ENCODE measurements at places on chromosomes 4 and X.
A peak's percentile ranks its signal among the peaks of the same experiment; 100 is the strongest.

GRCh38 chr4:168868044-168868781 lies 141.8 kb downstream of the CBR4 start:
- no peak for DNase-seq
- peak overlapping the region; percentile 68 for H3K27ac ChIP-seq
- H3K4me3 ChIP-seq: no peak overlapping the region
- H3K4me1 ChIP-seq: peaks cover 21% of the 10 kb centered on the region
- peaks cover 19% of the 10 kb centered on the region for H3K27me3 ChIP-seq

DNA sequence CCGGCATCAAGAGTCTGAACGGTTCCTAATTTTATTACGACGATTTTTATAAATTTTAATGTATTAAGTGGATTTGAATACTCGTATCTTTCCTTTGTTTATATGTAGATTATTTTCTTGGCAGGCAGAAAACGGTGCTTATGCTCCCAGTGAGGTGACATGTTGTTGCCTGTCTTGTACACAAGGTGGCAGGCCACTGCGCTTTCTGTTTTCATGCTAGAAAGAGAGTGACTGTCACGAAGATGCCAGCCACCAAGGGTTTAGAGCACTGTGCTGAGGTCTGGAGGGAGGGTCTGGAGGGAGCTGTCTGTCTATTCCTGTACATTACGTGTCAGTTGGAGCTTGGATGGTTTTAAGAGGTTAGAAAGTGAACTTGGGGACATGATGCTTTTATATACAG lies 87.7 kb downstream of the SHROOM2 start:
- H3K4me3 ChIP-seq: no peak overlapping the region
- DNase-seq: peak; percentile 58
- no peak overlapping the region for H3K27ac ChIP-seq
- H3K4me1 ChIP-seq: peaks cover 2% of the 10 kb centered on the region
- no peaks in the 10 kb centered on the region for H3K36me3 ChIP-seq
- H3K27me3 ChIP-seq: peaks cover 43% of the 10 kb centered on the region

DNA sequence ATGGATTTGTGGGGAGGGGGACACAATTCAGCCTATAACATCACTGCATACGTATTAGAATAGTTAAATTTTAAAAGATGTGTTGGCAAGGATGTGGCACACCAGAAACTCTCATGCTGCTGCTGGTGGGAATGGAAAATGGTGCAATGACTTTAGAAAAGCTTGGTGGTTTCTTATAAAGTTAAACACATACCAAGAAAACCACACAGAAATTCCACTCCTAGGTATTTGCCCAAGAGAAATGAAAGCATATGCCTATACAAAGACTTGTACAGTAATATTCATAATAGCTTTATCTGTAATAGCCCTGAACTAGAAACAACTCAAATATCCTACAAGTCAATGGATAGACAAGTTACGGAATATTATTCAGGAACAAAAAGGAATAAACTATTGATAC lies 71.3 kb upstream of the PDHA1 start:
- H3K4me1 ChIP-seq: peaks cover 2% of the 10 kb centered on the region
- no peak overlapping the region for H3K4me3 ChIP-seq
- peaks cover 14% of the 10 kb centered on the region for H3K27me3 ChIP-seq
- no peak for DNase-seq
- H3K36me3 ChIP-seq: no peaks in the 10 kb centered on the region

DNA sequence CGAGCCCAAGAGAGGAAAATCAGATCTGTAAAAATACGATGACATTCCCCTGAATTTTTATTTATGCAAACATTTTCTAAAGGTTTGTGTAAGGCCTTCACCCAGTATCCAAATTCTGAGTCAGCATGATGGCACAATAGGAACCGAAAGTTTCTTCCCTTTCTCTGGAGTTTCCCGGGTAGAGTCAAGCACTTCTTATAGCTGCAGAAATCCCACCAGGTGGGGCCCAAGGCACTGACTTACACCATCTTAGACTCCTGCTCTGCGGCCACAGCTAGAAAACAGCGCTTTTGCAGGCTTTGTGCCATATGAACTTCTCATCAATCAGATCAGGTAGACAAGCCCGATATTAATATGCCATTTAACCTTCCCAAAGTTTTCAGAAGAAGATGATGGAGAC lies 13.4 kb downstream of the LEF1 start:
- peaks cover 91% of the 10 kb centered on the region for H3K4me1 ChIP-seq
- peak overlapping the region; percentile 91 for H3K27ac ChIP-seq
- no peaks in the 10 kb centered on the region for H3K27me3 ChIP-seq
- H3K36me3 ChIP-seq: peaks cover 66% of the 10 kb centered on the region
- no peak for DNase-seq
- peak overlapping the region; percentile 65 for H3K4me3 ChIP-seq

DNA sequence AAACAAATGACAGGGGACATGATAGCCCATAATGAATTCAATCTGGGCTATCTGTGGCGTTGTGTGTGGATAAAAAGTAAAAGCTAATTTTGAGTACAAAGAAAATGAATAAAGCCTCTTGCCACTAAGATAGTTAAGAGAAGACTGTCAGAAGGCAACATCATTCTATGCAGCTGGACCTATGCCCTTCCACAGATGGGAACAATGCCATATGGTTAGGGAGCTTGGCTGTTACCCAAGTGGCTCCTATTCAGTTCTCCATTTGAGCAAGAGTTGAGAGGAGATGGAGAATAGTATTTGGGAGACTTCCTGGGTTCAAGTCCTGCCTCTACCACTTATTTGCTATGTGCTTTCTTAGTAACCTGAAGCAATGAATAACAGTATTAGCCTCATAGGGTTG lies 107.7 kb downstream of the ANXA3 start:
- no peak overlapping the region for H3K4me3 ChIP-seq
- no peaks in the 10 kb centered on the region for H3K36me3 ChIP-seq
- H3K4me1 ChIP-seq: peaks cover 53% of the 10 kb centered on the region
- DNase-seq: no peak

- H3K4me3 ChIP-seq: no peak overlapping the region
- H3K4me1 ChIP-seq: peaks cover 5% of the 10 kb centered on the region
- peaks cover 23% of the 10 kb centered on the region for H3K27me3 ChIP-seq
- peak overlapping the region; percentile 32 for H3K27ac ChIP-seq
- no peaks in the 10 kb centered on the region for H3K36me3 ChIP-seq
- no peak for DNase-seq
These were observed 31.7 kb downstream of the STOX2 start for GRCh38 chr4:183936574-183937345.

DNA sequence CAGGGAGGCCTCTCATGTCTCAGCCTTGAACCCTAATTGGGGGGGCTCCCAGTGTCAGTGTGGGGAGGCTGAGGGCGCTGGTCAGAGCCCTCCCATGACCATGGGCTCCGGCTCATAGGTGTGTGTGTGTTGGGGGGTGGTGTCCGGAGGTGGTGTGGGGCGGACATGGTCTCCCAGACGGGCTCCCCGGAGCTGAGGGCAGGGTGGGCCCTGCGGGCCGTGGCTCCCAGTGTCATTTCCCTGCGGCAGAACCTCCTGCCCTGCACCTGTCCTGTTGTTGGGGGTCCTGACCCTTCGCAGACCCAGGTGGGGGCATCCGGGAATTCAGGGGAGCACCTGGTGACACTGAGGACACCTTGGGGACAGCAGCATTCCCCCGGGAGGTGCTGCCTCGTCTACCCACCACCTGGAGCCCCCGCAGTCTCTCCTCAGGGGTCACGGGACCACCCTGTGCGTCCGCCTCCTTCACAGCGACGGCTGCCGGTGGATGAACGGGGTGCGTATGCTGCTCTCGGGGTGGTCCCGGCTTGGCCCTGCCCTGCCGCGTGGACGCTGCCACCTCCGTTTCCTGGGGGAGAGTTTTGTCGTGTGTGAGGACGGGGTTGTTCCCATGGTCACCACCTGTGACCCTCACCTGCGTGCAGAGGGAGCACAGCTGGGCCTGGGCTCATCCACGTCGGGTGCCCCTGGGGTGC lies 14.5 kb upstream of the GTPBP6 start:
- H3K27me3 ChIP-seq: peaks cover 8% of the 10 kb centered on the region
- H3K4me1 ChIP-seq: peaks cover 2% of the 10 kb centered on the region
- peaks cover 28% of the 10 kb centered on the region for H3K36me3 ChIP-seq
- no peak overlapping the region for H3K4me3 ChIP-seq
- DNase-seq: no peak

- H3K36me3 ChIP-seq: no peaks in the 10 kb centered on the region
- H3K4me1 ChIP-seq: peaks cover 36% of the 10 kb centered on the region
- peak overlapping the region; percentile 97 for H3K27ac ChIP-seq
- no peak for DNase-seq
These were observed 118.8 kb upstream of the AFF2 start for GRCh38 chrX:148381603-148382002.

GRCh38 chr4:32429151-32429550 lies 1709.0 kb downstream of the PCDH7 start:
- H3K36me3 ChIP-seq: no peaks in the 10 kb centered on the region
- DNase-seq: no peak

- H3K4me3 ChIP-seq: peak within 1 kb of the TSS; percentile 87
- no peaks in the 10 kb centered on the region for H3K27me3 ChIP-seq
- H3K4me1 ChIP-seq: peaks cover 23% of the 10 kb centered on the region
- peak within 1 kb of the TSS; percentile 93 for H3K27ac ChIP-seq
These were observed at the start of gene LARP1B for GRCh38 chr4:128060699-128061565. Gene LARP1B, plus strand, starts transcription at chr4:128061312. Its CDS starts 13,640 bp downstream, at chr4:128074952.

DNA sequence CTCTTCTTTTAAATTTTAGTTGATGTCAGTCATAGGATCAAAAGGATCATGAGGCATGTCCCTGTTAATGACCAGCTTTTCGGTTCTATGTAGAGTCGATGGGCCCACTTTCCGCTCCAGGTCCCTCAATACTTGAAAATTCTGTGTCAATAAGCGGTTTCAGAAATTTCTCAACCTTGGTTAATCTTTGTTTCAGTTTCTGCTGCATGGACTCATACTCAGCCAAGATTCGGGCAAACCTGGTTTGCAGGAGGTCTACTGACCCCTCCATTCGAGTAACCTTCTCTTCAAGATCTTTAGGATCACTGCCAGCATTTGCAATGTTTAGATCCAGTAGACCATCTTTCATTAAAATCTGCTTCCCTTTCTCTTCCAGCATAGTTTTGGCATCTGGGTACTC lies 22.0 kb upstream of the NFXL1 start:
- no peaks in the 10 kb centered on the region for H3K27me3 ChIP-seq
- no peaks in the 10 kb centered on the region for H3K4me1 ChIP-seq
- no peak overlapping the region for H3K27ac ChIP-seq
- DNase-seq: no peak
- H3K36me3 ChIP-seq: no peaks in the 10 kb centered on the region

DNA sequence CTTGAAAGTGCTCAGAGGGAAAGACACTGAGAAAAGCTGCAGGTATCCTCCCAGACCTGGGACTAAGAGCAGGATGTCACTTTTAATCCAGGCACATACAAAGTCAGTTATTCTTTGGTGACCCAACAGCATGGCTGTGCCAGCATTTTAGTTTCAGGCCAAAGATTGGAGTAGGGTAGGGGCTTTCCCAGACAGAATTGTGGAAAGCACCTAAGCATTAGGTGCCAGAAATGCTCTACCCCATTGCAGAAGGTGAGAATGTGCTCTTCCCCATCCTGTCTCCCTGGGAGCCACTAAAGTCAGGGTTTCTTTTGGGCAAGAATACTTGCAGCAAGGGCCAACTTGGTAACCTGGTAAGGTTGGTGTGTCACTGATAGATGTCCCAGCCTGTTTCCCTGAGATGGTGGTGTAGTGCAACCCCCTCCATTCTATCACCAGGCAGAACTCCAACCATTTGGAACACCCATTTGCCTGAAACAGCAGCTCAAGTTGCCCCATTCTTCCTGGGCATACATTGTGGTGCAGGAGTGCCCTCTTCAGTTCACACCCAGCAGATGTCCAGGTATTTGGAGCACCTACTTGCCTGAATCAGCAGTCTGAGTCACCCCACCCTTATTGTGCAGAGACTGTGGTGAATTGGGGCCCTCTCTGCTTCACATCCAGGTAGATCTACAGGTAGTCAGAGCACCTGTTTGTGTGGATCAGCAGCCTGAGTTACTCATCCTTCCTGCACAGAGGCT lies 183.5 kb downstream of the ZC4H2 start:
- H3K4me3 ChIP-seq: no peak overlapping the region
- H3K36me3 ChIP-seq: peaks cover 2% of the 10 kb centered on the region
- peaks cover 2% of the 10 kb centered on the region for H3K4me1 ChIP-seq
- H3K27ac ChIP-seq: no peak overlapping the region
- no peak for DNase-seq

DNA sequence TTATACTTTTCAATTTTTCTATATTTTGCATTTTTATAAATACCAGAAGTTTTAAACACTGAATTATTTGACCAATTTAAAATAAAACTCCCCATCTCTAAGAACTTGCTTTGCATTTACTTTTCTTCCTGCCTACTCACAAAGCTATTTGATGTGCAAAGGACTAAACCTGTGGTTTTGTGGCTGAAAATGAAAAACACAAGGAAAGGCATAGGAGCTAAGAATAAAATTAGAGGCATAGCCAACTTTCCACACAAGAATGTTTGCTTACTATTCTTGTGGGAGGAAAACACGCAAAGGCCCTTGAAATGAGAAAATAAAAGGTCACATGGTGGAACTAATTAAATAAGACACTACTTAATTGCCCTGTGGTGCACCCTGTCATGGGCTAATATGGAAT lies 221.2 kb downstream of the KLHL13 start:
- peaks cover 13% of the 10 kb centered on the region for H3K27me3 ChIP-seq
- H3K4me1 ChIP-seq: peaks cover 7% of the 10 kb centered on the region
